Esophagus muscularis mucosa (tissue), 4 donors: ENCODE measurements at places on chromosomes 1 and 21. TPM values are rescaled to one million over a fixed set of nuclear protein-coding genes. Genes with fewer than 3 reads are reported as not detected.

Gene CTH
- total RNA-seq = 1.1 TPM

Gene ANKRD35
- 11.1 TPM for total RNA-seq

- no peak for DNase-seq
Observed at GRCh38 chr1:8135250-8135649, 109.1 kb upstream of the ERRFI1 start.

DNA sequence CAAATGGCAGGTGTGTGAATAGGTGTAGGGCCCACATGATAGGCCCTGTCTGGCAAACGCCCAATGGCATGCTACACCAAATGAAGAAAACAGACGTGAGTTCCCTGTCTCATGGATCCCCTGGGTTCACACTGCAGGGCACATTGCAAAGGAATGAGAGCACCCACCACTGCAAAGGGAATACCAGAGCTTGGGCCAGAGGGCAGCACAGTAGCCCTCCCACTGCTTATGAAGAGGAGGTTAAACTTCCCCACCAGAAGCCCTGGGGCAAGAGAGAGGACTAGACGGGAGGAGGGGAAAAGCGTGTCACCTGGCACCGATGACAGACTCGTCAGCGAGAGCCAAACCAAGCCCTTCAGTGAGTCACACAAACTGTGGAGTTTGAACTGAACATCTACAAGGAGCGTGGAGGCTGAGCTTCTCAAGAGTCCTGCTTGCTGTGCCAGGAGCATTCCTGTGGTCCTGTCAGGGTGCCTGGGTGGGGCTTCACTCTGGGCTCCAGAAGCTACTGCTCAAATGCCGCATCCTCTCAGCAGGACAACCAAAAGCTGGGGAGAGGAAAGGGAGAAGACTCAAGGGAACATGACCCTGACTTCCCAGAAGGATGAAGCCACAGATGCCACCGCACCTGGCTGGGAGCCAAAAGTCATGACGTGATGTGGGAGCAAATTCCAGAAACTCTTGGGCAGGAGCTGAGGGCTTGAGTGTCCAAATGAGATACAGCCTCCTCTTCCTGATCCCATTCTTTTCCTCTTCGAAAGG is 61.1 kb downstream of the TOMM20 start:
- peak; percentile 94 for DNase-seq

Gene OR2M3
- total RNA-seq = not detected

Gene NEXN
- total RNA-seq = 272 TPM

Gene ATF3
- 3.3 TPM for total RNA-seq

DNA sequence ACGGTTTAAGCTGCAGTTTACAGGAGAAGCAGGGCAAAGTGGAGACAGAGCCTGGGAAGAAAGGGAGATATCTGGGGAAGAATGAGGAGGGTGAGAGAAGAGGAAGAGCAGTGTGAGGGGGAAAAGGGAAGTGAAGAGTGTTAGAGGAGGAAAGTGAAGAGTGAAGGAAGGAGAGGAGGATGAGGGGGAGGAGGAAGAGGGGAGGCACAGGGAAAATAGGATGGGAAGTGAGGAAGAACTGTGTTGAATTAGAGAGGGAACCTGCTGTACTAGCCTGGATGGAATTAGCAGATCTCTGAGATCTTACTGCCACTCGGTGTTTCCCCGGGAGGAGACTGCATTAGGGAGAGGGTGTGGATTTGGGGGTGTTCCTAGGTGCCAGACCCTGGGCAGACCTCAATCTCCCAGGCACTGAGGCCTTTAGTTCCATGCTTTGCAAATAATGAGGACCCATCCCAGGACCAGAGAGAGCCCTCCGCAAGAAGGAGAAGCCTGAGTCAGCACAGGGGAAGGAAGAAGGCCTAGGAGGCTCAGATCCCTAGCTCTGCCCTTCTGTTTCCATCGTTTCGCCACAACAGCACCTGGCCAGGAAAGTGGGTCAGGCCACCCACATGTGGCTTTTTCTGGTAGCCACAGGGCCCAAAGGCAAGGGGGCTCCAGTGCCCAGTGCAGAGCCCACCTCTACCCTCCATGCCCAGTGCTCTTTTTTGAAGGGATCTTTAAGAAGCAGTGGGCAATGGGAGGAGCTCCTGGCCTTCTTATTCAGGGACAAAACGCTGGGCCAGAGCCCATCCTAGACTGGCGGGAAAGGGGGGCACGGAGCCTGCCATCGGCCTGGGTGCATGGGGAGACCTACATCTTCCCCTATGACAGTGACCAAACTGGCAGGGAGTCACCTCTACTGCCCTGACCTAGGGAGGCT is 2.0 kb downstream of the LRRN2 start:
- DNase-seq = no peak

DNA sequence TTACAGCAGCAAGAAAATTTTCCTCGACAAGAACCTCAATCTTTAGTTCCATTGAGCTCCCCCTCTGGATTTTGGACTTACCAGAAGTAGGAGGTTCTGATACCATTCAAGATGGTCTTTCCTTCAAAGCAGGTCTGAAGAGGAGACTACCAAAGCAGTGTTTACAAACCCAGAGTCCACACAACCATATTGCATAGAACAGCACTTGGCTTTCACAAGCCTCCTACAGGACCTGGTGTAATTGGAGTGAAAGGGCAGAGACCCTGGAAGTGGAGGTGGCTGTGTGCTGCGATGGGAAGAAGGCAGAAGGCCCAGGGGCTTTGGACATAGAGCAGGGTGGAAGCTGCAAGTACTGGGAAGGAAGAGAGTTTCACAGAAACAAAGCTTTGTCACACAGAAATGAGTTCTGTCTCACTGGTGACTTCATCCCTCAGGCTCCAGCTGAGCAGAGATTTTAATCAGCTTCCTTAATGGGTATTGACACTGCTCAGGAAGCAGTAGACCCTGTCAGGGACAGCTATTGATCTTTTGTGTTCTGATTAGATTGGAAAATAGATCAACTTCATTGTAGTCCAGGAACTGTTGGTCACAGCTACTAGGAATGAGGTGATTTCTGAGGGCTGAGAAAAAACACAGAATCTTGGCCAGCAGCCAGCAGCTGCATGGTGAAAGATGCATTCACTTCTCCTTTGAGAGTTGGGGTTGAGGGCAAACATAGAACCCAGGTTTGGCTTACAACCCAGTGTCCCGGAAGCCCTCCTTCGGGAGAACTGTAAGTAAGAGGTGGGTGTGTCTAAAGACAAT is 124.0 kb downstream of the SYT2 start:
- no peak for DNase-seq

DNA sequence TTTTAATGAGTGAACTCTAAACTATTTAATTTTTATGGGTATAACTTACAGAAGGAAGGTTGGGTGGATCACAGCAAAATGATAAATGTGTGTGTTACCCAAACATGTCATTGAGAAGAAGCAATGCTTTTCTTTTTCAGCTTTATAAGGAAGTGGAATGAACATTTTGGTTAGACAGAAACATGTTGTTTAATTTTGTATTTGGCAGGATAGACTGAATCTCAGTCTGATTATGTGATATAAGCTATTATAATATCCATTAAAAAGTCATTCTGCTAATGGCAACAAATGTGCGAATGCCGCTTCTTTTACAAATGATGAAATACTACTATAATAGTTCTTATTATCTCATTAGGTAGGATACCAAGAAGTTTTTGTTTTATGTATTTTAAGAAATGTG is 281.9 kb upstream of the ZRANB2 start:
- no peak for DNase-seq

Gene LCE1B
- not detected for total RNA-seq

DNA sequence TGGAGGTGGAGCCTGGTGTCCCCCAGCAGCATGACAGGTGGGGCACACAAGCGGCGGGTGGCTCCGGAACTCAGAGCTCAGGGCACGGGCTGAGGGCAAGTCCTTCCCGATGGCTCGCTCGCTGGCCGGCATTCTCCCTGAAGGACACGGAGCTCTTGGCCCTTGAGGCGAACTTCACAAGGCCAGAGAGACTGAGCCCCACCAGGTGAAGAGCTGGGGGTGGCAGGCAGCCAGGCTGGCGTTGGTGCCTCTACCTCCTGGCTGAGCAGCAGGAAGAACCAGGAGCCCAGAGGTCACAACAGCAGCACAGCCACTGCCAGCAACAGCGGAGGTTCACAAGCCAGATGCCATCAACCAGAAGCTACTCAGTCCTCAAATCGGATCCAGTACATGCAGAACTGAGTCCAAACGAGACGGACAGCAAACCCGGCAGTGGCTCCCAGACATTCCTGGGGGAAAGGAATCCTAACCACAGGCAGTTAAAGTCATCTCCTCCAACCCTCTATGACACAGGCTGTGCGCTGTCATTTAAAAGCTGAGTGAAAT is 54.1 kb downstream of the NPHP4 start:
- no peak for DNase-seq

- peak; percentile 29 for DNase-seq
Observed at GRCh38 chr1:229064320-229065168, 206.4 kb upstream of the RAB4A start.

- no peak for DNase-seq
Observed at GRCh38 chr1:25794325-25794724, 5.7 kb upstream of the SELENON start.

Gene FAM163A
- total RNA-seq = 0.50 TPM

DNA sequence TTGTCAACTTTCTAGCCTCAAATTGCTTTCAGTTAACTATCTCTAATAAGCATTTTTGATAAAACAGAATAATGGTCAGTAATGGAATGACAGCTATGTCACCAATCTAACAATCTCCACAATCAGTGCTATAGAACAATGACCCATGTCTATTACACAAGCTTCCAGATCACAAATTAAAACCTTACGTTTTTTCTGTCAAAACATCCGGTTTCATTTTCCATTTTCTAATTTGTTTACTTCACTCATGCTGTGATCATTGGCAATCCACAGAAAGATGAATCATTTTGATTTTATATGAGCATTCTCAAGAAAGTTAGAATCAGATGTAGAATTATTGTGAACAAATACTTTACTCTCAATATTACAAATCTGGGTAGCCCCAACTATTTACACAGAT is 80.3 kb downstream of the KCNT2 start:
- no peak for DNase-seq

- DNase-seq = no peak
Observed at GRCh38 chr21:46606427-46606813, 1.5 kb upstream of the S100B start.

DNA sequence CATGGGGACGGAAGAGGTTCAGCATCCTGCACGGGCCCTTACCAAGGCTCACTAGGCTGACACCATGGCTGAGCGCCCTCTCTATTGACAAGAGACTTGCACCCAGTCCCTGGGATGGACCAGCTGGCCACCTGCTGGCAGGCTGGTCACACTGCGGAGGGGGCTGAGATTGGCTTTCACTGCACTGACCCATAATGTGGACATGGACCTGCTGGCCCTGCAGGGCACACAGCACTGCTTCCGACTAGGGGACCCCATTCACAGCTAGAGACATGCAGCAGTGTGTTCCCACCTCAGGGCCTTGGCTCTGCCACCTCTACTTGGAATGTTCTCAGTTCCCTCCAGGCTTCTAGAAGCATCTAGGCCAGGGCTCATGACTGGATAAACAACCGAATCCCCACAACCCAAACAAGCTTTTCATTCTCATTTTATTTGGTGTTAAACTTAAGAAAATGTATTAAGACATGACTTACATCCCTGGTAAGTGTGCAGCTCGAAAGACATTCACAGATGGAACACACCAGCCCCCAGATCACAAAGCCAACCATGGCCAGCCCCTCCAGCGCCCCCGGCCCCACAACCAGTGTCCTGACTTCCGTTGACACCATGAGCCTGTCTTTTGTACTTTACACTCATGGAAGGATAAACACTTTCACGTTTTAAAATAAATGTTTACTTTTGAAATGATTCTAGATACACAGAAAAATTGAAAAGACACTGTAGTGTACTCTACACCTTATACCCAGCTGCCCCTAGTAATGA is 9.3 kb upstream of the SRARP start:
- no peak for DNase-seq

DNA sequence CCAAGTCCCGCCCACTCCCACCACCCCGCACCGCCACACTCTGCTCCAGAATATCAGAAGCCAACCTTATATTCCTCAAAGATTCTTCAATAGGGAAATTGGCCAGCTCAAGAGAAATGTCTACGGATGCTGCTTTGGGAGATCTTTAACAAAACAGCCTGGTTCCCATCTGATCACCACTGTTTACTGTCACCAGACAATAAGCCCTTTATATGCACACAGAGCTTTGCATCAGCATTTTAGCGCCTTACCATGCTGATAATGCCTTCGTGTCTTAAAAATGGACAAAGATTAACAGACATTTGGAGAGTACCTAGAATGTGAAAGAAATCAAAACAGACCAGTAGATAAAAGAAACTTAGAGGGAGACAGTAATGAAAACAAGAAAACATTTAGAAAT is 141.7 kb upstream of the SYT6 start:
- DNase-seq = peak; percentile 70

DNA sequence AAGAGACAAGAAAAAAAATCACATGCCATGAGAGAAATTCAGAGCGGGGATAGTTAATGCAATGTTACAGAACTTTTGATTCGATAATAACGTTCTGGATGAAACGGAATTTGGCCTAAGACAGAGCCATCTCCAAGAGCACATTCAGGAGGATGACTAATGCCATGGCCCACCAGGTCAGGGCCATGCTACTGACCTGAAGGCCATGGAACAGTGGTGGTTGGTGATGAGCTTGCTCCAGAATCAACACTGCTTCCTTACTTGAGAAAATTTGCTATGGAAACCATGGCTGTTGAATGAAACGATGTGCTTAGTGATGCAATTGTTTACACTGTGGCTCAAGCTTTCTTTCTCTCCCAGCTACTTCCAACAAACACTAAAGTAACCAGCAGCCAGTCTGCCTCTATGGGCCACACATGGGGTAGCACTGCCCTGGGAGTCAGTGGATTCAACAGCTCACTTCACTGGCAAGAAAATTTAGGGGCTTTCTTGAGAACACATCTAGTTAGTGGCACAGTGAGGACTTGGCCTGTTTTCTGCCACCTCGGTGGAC is 299.1 kb downstream of the PCP4 start:
- DNase-seq = no peak
